ENCODE measurements at places on chromosomes 1 and 21.

GRCh38 chr1:72326494-72326893 lies 44.2 kb upstream of the NEGR1 start:
- no peak for DNase-seq

GRCh38 chr1:109483672-109484518 lies at the start of gene ATXN7L2:
Gene ATXN7L2 (plus strand): TSS chr1:109483905. CDS start chr1:109483954, 49 bp downstream.
- peak; percentile 69 for DNase-seq

GRCh38 chr21:34995979-34996303 lies 53.2 kb downstream of the RUNX1 start:
- no peak for DNase-seq

DNA sequence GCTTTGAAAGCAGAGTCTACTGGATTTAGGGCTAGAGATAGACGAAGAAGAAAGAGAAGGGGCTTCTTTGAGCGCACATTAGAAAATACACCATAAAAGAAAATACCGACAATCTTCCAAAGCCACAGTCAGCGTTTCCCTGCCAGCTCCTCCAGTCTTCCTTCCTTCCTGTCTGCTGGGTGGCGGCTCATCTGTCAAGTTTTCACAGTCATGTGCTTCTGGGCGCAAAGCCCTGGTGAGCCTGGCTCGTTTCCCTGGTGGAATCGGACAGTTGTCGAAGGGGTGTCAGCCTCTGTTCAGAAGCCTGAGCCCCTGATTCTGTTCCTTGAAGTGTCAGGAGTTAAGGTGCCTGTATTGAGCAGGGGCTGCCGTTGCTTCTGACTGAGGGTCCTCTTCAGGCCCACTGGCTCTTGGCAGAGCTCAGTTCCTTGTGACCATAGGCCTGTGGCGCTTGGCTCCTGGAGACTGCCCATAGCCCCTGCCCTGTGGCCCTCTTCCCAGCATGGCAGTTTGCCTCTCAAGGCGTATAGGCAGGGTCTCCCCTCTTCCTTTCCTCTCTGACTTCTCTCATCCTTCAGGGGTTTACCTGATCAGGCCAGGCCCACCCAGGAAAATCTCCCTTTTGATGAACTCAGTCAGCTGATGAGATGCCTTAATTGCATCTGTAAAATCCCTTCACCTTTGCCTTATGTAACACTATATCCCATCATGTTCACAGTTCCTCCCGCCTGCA lies 58.6 kb downstream of the ADARB1 start:
- no peak for DNase-seq

GRCh38 chr1:51347398-51348146 lies 17.2 kb upstream of the TTC39A start:
- DNase-seq, result no peak

DNA sequence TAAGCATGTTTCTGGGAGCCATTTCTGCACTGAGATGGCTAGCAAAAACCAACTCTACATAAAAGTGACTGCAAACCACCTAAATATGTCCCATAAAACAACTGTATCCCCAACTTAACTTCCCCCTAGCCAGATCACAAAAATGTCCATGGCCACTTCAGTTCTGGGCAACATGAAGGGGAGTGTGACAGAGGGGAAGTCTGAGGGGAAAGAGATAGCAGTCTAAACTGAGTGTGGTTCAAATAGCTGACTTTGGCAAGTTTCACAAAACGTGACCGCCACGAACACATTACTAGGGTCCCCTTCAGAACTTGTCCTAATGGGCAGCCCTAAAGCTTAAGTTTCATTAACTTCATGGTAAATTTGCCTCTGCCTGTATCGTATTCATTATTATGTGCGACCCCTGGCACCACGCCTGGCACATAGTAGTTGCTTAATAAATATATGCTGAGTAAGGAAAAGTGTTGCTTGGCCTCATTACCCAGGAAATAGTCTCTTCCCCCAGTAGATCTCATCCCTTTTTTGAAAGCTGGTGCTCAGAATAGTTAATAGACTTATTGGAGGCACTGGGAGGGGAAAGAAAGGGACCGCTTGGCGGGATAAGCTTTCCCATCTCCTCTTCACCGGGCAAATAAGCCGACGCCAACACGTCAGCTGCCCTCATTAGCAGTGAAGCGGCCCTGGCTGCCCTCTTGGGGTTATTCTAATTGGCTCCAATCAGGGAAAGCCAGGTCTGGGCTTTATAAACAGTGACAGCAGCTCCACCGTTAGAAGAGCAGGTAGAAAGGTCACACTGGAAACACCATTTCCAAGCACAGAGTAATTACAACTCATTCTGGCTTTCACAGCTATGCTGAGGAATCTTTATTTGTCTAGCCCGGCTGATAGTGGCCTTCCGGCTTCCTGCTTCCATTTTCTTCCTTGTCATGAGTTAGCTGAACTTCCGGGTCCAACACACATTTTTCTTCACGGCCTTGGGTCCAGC lies 122.1 kb downstream of the LRIG2 start:
- no peak for DNase-seq

DNA sequence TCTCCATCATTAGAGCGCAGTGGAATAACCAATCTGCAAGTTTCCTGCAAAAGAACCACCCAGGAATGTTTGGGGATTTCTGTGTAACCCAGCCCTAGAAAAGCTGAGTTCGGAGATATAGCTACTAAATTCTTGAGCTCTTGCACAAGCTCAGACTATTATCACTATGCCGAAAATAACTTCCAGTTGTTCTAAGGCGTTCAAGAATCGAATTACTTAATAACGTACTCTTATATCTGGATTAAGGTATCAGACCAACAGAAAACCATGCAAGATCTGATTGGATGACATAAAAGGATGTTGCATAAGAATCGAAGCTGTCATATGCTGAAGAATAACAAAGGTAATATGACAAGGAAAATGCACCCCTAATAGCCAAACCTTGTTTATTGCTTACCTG lies 7.5 kb upstream of the LAMC2 start:
- no peak for DNase-seq

DNA sequence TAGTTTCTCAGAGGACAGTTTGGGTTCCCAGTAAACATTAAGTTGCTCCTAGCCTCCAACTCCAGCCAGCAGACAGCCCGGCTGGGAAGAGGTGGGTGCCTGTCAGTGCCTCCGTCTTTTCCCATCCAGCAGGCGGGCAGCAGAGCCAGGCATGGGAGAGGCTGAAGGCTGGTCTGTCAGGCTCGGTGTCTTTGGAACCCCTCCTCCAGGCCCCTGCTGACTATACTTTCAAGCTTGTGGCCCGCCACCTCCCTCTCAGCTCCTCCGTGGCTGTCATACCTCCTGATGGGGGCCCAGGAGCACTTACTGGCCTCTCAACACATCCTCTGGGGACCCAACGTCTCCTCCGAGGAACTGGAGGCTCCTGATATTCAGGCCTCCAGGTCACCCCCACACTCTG lies 140.9 kb downstream of the ACTL8 start:
- DNase-seq, result no peak

DNA sequence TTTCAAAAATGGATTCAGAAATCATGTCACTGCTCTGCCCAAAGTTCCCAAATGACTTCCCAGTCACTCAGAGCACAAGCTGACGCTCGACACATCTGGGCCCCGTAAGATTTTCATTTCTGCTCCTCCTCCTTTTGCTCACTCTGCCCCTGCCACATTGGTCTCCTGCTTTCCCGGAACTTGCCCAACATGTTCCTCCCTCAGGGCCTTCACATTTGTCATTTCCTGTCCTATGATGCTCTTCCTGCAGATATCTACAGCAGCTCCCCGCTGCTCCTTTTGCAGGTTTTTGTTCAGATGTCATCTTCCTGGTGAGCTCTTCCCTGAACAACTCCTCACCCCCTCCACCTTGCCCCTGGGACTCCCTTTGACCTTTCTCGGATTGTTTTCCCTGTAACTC lies 58.5 kb upstream of the IVNS1ABP start:
- no peak for DNase-seq

DNA sequence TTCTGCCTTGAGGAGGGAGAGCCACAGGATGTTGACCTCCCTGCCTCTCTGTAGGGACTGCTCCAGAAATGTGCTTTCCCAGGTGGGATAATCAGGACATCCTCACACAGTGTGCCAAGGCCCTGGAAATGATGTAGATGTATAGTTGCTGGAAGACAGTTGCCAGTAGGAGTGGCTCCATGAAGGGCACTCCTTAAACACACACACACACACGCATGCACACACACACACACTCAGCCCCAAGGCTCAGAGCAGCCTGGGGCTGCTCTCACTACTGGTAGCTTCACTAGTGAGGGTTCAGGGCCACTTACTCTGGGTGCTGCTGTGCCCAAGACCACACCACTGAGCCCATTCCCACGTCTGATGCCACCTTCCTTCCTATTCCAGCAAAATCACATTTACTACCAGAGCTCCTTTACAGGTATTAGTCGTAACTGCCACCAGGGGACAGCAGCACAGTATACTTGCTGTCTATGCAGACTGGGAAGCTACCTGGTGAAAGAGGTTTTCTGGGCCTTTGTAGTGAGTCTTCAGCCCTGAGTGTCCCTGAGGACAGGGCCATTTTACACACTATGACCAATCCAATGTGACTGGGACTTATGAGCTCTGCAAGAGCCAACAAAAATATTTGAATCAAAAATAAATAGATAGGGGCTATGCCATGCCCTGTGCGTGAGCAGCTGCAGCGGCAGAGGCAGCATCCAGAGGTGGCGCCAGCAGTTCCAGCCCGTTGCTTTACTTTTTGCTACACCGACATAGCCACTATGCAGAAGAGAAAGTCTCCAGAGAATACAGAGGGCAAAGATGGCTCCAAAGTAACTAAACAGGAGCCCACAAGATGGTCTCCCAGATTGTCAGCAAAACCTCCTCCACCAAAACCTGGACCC lies 15.0 kb downstream of the CRNN start:
- DNase-seq, result peak; percentile 8

DNA sequence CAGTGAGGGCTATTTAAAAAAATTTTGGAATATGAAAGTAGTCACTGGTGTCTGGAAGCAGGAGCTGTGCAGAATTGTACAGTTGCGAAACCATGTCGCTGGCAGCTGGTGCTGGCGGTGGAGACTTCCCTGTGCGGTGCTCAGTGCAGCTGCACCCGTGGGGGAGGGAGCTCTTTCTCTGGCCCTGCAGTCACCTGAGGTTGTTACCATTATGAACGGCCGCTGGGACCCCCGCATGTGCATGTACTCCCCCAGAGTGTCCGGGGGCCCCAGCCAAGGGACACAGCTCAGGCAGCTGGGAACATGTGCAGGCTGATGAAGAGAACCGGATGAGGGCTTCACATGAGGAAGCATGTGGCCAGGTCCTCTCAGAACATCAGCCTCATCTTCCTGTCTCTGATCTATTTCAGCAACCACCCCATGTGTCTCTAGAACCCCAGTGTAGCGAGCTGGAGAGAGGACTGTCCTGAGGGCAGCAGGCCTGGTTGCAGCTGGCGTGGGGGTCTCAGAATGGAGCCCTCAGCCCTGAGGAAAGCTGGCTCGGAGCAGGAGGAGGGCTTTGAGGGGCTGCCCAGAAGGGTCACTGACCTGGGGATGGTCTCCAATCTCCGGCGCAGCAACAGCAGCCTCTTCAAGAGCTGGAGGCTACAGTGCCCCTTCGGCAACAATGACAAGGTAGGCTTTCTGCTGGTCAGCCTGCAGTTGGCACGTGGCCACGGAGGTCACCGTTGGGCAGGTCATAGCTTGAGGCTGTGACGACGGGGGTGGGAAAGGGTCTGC lies at the start of gene TRPM2:
Gene TRPM2, plus strand, starts transcription at position 431 of the 780 bp plus-strand sequence. Its CDS starts 80 bp downstream, at position 511.
- DNase-seq, result peak; percentile 37

- DNase-seq, result no peak
Measured at GRCh38 chr1:47491341-47491753, 53.5 kb downstream of the FOXD2 start.

- no peak for DNase-seq
Measured at GRCh38 chr1:156444407-156445001, 56.1 kb downstream of the MEF2D start.

DNA sequence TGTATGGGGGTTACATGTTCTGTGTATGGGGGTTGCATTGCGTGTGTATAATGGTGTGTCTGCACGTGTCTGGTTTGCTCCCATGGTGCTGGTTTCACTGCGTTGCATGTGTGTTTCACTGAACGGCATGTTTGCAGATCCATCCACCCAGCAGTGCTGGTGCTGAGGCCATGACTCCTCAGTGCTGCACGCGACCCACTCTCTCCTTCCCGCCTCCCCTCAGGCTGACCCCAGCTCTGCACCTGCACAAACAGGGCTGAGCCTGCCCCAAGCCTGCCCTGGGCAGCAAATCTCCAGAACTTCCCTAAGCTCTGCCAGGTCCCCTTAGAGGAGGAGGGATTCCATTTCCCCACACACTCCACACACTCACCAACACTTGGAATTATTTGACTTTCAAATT lies 18.7 kb downstream of the ACTRT2 start:
- DNase-seq, result no peak

GRCh38 chr1:3702990-3703728 lies 49.1 kb upstream of the CCDC27 start:
- no peak for DNase-seq

DNA sequence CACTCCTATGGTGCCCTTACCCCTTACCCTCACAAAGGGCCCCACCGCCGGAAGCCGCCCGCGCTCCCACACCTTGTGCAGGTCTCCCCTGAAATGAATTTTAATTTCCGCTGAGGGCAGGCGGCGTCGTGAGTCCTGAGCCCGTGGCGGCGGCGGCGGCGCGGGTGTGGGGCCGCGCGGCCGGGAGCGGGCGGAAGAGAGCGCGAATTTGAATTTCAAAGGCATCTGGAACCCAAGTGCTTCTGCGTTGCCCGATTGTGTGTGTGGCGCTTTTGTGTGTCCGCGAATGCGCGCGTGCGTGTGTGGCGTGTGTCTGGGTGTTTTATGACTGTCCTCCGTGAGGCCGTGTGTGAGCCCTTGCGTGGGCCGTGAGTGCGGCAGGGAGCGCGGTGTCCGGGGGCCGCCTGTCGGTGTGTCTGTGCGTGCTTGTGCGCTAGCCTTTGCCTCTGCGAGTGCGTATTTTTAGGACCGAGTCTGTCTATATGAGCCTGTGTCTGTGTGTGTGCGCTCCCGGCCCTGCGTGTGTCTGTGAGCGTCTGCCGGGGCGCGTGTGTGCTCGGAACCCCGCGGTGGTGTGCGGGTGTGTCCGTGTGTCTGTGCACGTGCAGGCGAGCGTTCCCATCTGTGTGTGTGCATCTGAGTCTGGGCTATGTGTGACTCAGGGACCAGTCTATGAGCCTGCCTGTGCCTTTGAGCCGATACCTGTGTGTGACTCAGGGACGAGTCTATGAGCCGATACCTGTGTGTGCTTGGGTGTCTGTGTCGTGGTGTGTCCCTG lies 7.9 kb upstream of the ADGRB2 start:
- no peak for DNase-seq
